ENCODE measurements at places on chromosomes 7 and 10. TPM values are rescaled to one million over a fixed set of nuclear protein-coding genes. Genes with fewer than 3 reads are reported as not detected.

Gene PPIF
- total RNA-seq: 43.8 TPM

Gene CISD1
- 15.3 TPM for total RNA-seq

Gene SLC18A3
- not detected for total RNA-seq

Gene C7orf33
- not detected for total RNA-seq

Gene UCN3
- total RNA-seq: 2.6 TPM

Gene TDRD1
- 1.0 TPM for total RNA-seq

Gene MEOX2
- total RNA-seq: 1.3 TPM

Gene UNC5B
- total RNA-seq: 2.8 TPM

Gene GJD4
- total RNA-seq: not detected

Gene ATP6V0A4
- total RNA-seq: 0.35 TPM

Gene PRRT4
- not detected for total RNA-seq

Gene ALOX5
- total RNA-seq: 6.2 TPM

Gene TAS2R5
- 0.22 TPM for total RNA-seq

Gene HOGA1
- 10.2 TPM for total RNA-seq

Gene CRTAC1
- 1.3 TPM for total RNA-seq

Gene R3HCC1L
- 4.5 TPM for total RNA-seq

Gene OAT
- 18.1 TPM for total RNA-seq

Gene CXCL12
- total RNA-seq: 84.5 TPM

Gene CPA1
- total RNA-seq: 17,933 TPM

Gene GIMAP4
- 15.3 TPM for total RNA-seq

Gene SEMA3C
- 6.0 TPM for total RNA-seq

Gene KDM7A
- total RNA-seq: 8.5 TPM

Gene MTURN
- total RNA-seq: 12.6 TPM

Gene RBM17
- total RNA-seq: 52.7 TPM

Gene POM121
- 18.6 TPM for total RNA-seq

Gene HOXA4
- total RNA-seq: 0.24 TPM

Gene IDI2
- total RNA-seq: not detected

Gene NXPH1
- not detected for total RNA-seq

Gene ENO4
- total RNA-seq: 0.22 TPM

Gene ANKRD1
- total RNA-seq: 2.3 TPM

Gene CYP17A1
- not detected for total RNA-seq

Gene TAS2R41
- not detected for total RNA-seq

Gene SPDYE2B
- not detected for total RNA-seq

Gene TMEM273
- total RNA-seq: 7.5 TPM

Gene CDK1
- total RNA-seq: 0.55 TPM

Gene SERPINE1
- total RNA-seq: 4.4 TPM

Gene COL13A1
- 0.53 TPM for total RNA-seq

Gene ADCYAP1R1
- 0.56 TPM for total RNA-seq

Gene PTPRN2
- total RNA-seq: 35.5 TPM

All from pancreas (tissue), 10 donors.